Left renal pelvis (tissue), 4 donors: ENCODE measurements at places on chromosomes 16 and 17.

DNA sequence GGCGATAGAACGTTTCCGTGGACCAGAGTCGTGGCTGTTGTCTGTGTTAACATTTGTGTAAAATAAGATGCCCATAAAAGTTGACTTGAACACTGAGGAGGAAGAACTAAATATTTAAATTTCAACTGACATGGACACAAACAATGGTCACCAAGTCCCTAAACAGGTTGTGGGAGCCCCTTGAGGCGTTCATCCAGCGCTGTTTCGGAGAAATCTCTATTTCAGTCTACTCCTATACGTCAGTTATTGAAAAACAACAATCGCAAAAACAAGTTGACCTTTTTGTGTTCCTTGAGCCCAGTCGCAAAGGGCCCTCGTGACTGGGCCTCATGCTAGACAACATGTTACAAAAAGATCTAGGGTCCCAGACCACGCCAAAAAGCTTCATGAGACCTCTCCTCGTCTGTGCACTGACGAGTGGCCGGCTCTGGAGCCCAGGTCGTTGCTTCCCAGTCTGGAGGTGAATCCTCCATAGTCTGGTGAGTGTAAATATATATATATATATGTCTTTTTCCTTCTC, 439 bp upstream of the TMEM231 start:
- no peak for DNase-seq

GRCh38 chr17:40369923-40370322, 5.4 kb upstream of the GJD3 start:
- DNase-seq = no peak

- DNase-seq = no peak
Observed at GRCh38 chr16:84047626-84048025, 5.0 kb upstream of the SLC38A8 start.

- DNase-seq = no peak
Observed at GRCh38 chr17:14699574-14700185, 398.8 kb downstream of the HS3ST3B1 start.

DNA sequence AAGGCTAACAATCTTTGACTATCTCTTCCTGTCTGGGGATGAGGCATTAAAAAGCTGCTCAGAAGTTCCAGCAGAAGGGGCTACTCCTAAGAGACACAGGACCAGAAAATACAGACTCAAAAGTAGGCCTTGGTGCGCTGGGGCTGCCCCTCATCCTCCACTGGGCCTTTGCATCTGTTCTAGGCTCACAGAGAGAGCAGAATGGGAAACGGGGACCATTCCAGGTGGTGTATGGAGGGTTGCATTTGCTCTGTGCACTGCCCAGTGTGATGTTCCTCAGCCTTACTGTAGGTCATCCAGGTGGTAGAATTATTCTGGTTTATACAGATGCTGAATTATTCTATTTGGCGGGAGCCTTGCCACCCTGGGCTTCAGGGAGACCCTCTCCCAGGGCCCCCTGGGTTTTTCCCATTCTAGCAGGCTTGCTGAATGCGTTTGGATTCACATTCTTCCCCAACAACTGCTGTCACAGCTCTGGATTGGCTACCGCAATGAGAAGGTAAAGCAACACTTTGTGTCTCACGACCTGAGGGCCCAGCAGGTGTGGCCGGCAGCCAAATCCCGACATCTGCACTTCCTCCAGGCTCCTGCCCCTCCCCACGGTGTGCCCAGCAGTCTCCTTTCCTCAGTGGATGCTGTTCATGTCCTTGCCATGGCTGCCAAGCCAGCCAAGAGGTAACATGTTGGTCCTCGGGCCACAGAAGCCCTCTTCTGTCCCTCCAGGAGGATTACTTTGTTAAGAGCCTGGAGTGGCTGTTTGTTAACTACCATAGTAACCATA, 25.0 kb upstream of the ZNHIT3 start:
- DNase-seq = no peak

DNA sequence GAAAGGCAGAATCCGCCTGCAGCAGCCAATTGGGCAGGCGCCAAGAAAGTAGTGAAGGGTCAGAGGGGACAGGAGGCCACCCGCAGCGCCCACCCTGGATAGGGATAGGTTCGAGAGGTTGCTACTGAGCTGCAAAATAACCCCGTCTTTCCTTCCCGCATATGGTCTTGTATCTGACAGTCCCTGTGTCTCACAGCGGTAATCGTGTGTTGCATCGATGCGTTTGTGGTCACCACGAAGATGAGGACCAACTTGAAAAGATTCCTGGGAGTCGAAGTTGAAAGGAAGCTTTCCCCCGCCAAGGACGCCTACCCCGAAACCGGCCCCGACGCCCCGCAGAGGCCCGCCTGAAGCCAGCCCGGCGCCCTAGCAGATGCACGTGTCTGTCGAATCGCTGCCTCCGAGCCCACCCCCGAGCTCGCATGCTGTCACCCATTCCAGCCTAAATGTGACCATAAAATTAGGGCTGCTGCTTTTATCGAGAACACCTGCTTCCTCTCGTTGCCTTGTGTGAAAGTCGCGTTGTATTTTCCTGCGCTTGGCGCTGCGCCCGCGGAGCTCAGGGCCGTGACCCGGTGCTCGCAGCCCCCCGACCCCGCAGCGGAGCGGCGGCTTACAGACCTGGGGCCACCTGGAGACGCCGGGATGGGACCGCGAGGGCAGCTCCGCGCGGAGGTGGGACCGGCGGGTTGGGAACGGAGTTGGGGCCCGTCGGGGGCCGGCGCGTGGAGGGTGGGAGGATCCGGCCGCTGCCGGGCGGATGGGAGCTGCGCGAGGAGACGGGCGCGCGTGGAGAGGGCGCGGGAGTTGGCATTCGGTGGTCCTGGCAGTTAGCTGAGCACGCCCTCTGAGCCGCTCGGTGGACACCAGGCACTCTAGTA, at the start of gene CMTM2:
TSS of gene CMTM2 (plus strand) at position 813 of the 881 bp plus-strand sequence. CDS start 145 bp downstream, outside the sequence.
- no peak for DNase-seq
